Amniotic epithelial cell (primary cell): ENCODE measurements at places on chromosomes 1 and 21.

- DNase-seq, result peak; percentile 83
Observed at GRCh38 chr1:201696217-201696761, 132.7 kb upstream of the IPO9 start.

GRCh38 chr1:59497616-59498015 is 200.7 kb downstream of the FGGY start:
- DNase-seq, result no peak

DNA sequence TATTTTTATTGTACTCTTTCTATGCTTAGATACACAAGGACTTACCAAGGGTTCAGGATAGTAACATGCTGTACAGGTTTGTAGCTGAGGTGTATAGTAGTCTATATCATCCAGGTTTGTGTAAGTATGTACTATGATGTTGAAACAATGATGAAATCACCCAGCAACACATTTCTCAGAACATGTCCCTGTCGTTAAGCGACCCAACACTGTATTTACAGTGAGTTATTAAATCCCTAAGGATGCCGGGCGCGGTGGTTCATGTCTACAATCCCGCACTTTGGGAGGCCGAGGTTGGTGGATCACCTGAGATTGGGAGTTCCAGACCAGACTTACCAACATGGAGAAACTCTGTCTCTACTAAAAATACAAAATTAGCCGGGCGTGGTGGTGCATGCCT is 21.6 kb upstream of the RCOR3 start:
- peak; percentile 9 for DNase-seq

DNA sequence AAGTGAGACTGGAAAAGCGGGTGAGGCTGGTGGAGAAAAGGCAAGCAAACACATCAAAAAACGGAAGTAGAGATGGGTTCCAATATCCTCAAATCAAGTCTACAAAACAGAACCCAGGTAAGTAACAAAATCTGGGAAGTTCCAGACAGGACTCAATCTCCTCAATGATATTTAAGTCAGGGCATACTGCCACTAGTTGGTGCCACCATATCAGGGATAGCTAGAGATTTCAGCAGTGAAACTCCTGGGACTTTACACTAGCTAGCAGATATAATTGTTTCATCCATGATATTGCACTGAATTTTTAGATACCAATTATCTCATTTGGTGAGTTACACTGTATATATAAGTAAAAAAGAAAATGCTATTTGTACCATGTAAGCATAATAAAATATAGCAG is 52.0 kb downstream of the EYA3 start:
- no peak for DNase-seq

DNA sequence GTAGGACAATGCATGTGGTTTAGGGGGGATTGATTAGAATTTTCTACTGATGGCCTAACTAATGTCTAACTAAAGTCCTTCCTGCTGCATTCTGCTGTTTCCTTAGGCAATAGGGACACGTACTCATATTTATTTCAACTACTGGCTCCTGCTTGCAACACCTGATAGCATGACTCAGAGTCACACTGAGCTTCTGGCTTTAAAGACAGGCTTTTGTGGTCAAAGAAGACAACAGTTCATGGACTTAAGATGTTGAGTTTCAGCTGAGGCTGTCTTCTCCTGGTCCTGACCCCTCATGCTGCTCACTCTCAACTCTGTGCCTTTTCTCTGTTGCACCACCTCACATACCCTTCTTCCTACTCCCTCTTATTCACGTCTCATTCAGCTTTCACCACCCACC is 29.1 kb upstream of the TRABD2B start:
- DNase-seq, result peak; percentile 98

- no peak for DNase-seq
Observed at GRCh38 chr1:99640672-99641071, 5.2 kb upstream of the PALMD start.

DNA sequence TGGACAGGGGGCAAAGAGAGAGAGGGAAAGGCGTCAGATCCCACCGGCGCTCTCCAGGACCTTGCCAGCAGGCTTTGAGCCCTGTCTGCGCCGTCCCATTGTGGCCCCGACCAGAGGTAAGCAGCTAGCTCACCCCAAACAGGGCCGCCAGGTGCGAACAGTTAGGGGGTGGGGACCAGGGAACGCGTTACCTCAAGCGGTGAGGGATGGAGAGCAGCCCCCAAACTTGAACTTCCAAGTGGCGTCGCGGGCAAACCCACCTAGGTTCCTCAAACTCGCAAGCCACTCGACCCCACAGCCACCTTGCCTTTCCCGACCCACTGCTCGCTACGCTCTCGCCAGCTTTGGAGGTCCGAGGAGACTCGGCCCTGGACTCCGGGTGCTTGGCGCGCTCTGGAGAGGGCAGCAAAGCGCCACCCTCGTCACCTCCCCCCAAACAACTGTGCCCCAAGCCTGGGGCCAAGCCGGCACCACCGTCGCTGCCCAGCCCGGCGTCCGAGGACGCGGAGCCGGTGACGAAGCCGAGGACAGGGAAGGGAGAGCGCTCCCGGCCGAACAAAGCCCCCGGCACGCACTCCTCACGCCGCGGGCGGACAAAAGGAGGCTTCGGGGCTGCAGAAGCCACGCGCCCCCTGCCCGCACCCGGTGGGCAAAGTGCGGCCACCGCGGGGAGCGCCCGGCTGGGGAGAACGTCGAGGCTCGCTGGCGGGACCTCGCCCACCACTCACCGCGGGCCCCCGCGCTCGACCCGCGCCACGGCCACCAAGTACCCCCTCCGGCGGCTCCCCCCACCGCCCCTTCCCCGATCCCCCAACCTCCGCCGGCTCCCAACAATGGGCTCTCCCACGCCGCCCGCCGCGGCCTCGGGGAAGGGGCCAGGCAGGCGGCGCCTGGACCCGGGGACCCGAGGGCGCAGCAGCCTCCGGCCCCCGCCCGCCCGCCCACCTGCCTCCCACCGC is 976 bp downstream of the SSBP3 start:
- no peak for DNase-seq

DNA sequence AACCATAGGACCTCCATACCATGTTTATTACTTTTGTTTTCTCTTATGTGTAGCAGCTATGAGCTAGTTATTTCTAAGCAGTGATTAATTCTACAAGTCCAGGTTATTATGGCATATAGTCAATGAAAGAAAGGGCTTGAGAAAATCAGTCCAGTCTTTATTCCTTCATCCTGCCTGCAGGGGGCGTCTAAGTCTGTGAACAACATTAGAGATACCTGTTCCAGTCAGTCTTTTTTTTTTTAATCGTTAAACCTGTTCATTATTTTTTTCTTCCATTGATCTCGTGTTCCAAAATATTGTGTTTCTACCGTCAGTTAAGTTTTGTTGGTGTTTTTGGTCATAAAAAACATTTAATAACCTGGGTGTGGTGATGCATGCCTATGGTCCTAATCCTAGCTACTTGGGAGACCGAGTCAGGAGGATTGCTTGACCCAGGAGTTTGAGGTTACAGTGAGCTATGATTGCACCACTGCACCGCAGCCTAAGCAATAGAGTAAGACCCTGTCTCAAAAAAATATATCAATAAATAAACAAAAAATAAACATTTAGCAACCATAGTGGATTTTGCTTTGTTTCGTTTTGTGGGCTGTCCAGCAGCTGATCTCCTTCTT is 29.4 kb upstream of the CD2 start:
- peak; percentile 40 for DNase-seq

- peak; percentile 91 for DNase-seq
Observed at GRCh38 chr1:206788487-206789050, 16.3 kb upstream of the IL10 start.

GRCh38 chr1:80059940-80060339 is 1053.4 kb upstream of the ADGRL4 start:
- peak; percentile 29 for DNase-seq

DNA sequence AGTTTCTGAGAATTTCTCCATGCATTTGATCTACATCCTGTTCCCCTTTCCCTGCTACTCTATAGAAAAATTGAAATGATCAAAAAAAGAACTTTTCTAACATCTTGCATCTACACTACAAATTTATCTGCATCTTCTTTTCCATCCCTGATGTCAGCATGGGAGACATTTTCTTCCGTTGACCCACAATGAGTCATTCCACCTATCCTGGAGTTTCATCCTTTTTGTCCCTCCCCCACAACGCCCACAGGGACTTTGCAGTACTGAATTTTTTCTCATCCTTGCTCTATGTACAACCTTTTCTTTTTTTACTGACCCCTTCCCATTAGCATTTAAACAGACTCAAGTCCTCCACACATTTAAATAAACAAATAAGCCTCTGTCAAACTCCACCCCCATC is 112.2 kb upstream of the MROH9 start:
- peak; percentile 1 for DNase-seq

GRCh38 chr1:200992382-200993048 is 31.0 kb downstream of the KIF21B start:
- no peak for DNase-seq

GRCh38 chr1:33295023-33295422 is 25.9 kb downstream of the A3GALT2 start:
- DNase-seq, result no peak

DNA sequence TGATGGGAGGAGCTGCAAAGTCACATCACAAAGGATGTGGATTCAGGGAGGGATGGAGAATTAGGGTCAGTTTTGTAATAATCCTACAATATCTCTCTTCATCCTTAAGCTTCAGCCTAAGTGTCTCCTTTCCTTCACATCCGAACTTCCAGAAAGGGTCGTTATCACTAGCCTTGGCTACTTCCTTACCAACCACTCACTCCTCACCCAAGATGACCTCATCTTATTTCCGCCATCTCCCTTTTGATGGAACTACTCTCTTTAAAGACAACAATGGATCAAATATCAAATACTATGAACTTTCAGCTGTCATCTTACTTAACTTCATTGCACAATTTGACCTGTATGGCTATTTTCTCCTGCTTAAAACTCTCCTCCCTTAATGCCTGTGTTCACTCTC is 69.6 kb upstream of the BARHL2 start:
- no peak for DNase-seq

DNA sequence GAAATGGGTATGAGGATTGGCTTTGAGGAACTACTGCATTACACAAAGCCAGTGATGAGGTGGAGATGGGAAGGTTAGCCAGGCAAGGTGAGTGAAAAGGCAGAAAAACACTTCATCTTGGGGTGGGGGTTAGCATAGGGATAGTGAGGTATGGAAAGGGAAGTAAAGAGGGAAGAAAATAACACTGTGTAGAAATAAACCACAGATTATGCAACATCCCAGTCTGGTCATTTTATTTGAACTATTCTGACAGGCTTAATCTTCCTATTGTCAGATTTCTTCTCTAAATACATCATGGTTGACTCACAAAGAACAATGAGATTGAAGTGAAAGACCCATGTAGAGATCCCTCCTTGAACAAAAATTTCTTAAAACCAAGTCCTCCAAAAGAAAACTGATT is 640.2 kb downstream of the PTPRC start:
- DNase-seq, result peak; percentile 82

DNA sequence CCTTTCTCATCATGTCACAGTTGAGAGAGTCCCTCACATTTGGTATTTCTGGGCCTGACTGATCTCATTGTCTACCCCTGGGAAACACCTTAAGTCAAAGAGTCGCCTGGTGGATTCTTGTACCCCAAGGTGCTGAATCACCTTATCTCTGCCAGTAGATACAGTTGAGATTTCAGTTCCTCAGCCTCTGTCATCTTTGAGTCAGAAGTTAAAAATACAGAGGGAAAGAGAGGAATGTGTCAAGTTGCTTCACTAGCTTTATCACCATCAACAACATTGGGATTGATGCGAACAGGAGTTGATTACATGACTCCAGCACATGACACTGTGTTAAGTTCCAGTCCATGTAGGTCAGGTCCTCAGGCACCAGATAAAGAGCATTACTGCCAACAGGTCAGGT is 513.0 kb downstream of the NUF2 start:
- no peak for DNase-seq

DNA sequence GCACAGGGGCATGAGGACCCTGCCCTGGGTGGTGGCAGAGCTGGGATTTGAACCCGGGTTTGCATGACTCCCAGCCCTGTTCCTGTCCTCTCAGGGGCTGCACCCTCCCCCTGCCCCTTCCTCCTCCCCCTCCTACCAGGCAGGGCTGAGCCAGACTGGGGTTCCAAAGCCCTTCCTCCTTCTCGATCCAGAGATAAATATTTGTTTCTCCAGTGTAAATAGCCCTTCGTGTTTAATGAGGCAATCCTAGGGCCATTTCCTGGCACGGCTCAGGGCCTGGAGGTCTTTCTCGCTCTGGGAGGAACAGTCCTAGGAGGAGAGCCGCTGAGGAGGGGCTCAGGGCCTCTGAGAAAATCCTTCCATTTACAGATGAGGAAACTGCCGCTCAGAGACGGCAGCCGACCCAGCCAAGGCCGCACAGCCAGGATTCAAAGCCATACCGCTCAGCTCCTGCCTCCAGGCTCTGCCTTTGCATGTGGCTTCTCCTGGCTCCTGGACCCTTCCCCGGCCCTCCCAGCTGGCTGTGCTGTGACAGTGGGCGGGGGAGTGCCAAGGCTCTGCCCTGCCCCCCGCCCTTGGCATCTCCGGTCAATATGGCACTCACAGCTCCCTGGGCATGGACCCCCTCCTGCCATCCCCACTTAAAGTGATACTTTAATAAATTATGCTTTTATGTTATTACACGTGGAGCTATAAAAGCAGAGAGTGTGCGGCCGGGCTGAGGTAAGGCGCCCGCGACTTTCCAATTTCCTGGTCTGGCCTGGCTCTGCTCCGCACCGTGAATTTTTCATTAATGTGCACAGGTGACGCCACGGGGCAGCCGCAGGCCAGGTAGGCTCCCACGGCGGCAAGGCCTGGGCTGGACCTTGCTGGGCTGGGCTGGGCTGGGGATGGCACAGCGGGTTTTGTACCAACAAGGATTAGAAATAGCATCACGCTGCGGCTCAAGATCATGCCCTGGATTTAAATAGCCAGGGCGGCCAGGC is 114.7 kb upstream of the WNT4 start:
- DNase-seq, result no peak

GRCh38 chr1:29687166-29687565 is 450.8 kb downstream of the PTPRU start:
- no peak for DNase-seq

- no peak for DNase-seq
Observed at GRCh38 chr1:26833432-26834405, 7.2 kb downstream of the ZDHHC18 start.

GRCh38 chr1:184888505-184888904 is 85.8 kb downstream of the NIBAN1 start:
- peak; percentile 48 for DNase-seq

DNA sequence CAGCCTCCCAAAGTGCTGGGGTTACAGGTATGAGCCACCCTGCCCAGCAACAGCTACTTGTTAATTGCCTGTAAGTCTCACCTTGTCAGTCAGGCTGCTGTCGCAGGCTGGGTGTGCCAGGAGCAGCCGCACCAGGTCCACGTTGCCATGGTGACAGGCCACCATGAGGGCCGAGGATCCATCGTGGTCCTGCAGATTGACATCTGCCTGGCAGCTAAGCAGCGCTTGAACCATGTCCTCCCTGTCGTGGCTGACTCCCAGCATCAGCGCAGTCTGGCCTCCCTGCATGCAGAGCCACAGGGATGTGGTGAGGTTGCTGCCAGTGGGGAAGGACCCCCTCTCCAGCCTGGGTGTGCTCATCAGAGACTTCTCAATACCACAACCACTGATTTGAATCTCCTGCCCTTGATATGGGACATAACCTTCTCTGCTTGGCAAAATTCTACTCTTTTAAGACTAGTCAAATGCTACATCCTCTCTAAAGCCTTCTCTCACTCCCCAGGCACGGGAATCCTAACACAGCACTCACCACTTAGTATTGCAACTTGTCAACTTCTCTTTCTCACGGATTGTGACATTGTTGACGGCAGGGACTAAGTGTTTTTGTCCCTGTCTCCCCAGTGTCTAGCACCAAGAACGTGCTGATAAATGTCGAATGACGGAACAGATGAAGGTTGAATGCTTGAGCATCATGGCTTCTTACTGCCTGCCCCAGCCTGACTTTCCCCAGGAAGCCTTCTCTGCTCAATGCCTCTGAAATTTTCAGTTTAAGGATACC is 52.9 kb downstream of the L1TD1 start:
- DNase-seq, result no peak
